ENCODE measurements at places on chromosomes 12 and 14.
A peak's percentile ranks its signal among the peaks of the same experiment; 100 is the strongest.

GRCh38 chr14:103667671-103668070, 38.7 kb downstream of the KLC1 start:
- no peak for DNase-seq

DNA sequence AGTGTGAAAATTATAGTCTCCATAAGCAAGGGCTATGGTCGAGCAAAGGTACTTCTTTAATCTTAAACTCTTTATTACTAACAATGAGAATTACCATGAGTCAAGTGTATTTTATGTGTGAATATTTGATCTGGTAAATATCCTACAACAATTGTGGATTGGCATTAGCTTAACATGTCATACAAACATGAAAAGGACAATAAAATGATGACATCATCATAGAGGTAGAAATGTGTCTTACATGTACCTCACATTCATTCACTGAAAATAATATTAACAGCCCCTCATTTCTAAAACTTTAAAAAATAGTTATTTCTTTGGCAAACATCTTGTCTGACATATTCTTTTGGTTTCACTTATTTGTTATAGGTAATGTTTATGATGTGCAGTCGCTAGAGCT, 355.0 kb downstream of the NAV3 start:
- DNase-seq: no peak

DNA sequence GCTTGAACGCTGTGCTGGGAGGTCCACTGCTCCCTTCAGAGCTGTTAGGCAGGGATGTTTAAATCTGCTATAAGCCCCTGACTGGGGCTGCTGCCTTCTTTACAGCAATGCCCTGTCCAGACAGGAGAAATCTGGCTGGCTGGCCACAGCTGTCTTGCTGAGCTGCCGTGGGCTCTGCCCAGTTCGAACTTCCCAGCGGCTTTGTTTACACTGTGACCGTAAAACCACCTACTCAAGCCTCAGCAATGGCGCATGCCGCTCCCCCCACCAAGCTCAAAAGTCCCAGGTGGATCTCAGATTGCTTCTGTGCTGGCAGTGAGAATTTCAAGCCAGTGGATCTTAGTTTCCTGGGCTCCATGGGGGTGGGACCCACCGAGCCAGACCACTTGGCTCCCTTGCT, 35.8 kb downstream of the CKAP4 start:
- no peak for DNase-seq

DNA sequence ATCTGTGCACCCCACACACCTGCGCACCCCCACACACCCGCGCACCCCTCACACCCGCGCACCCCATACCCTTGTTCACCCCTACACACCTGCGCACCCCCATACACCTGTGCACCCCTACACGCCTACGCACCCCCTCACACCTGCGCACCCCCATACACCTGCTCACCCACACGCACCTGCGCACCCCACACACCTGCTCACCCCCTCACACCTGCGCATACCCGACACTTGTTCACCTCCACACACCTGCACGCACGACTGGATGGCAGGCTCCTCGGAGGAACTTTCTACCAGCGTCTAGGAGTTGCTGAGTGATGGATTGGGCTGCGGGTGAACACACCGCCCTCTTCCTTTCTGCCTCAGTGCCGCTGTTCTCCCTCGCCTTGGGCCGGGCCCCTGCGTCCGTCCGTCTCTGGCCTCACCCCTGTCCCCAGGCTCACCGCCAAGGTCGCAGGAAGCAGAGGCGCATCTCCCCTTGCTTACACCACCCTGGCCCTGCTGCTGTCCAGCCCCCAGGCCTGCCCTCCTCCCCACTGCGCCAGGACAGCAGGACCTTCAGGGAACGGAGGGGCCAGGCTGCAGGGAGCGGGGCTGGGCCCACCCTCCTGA, 20.7 kb upstream of the TMEM106C start:
- no peak for DNase-seq

GRCh38 chr14:31292937-31293616, 85.5 kb upstream of the HECTD1 start:
- DNase-seq: no peak

DNA sequence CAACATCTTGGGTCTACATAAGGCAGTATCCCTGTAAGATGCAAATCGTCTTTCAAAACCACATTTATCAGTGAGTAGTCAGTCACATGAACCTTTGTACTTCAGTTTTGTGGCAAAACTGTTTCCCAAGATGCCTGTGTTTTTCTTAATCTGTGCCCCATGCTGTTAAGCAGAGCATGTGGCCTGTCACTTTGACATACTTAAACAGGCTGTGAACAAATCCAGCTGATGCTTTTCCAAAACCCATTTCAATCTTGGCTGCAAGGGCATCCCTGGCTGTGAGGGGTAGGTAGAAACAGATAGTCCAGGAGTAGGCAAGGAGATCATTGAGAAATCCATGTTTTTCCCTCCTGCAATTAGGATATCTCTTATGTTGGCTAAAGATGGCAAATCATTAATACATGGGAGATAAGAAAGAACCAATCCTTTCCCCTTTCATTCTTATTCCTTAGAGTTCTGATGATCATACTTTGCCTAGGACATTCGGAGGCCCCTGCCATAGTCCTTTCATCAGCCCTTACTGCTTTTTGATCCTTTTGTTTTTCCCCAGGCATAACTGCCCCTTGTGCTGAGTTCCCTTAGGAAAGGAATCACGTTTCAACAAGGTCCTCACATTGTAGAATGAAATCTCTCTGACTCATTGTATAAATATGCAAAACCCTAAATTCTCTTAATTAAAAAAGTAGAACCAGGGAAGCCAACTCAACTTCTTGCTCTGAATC, 121.1 kb upstream of the EEA1 start:
- no peak for DNase-seq

GRCh38 chr12:106709068-106709511, 65.4 kb upstream of the RIC8B start:
- no peak for DNase-seq

DNA sequence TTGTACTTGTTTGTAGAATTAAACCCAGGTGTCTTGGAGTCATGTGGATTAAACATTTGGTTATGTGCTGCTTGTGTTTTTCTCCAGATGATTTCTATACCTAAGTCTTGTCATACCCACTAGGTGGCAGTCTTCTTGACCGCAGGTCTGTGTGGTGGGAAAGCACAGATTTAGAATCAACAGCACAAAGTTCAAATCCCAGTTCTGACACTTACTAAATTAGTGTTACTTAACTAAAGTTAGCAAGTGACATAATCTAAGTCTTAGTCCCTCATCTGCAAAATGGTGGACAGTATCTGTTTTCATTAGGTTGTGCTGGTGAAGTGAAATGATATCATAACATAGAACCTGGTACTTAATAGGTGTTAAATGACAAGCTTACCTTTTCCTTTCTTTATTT, 151.0 kb upstream of the ARHGAP5 start:
- peak; percentile 7 for DNase-seq

DNA sequence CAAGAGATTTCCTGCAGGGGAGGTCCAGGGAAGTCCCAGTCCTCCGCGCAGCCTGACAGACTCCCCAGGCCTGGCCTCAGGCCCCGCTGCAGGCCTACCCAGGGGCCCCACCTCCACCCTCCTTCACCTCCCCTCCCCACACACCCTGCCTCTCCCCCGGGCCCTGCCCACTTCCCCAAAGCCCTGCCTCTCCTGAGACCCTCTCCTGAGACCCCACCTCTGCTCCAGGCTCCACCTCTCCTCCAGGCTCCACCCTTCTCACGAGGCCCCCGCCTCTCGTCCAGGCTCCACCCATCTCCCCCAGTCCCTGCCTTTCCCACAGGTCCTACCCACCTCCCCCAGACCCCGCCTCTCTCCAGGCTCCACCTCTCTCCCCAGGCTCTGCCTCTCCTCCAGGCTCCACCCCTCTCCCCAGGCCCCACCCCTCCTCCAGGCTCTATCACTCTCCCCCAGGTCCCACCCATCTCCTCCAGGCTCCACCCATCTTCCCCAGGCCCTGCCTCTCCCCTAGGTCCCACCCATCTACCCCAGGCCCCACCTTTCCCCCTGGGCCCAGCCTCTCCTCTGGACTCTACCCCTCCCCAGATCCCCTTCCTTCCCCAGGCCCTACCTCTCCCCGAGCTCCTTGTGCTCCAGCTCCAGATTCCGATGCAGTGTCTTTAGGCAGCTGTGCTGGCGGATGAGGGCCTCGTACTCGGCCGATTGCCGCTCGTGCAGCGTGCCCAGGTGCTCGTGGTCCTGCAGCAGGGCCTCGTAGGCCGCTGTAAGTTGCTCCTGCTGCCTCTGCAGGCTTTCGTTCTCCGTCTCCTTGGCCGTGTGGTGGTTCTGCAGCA, 58.8 kb upstream of the GPR68 start:
- peak; percentile 65 for DNase-seq

DNA sequence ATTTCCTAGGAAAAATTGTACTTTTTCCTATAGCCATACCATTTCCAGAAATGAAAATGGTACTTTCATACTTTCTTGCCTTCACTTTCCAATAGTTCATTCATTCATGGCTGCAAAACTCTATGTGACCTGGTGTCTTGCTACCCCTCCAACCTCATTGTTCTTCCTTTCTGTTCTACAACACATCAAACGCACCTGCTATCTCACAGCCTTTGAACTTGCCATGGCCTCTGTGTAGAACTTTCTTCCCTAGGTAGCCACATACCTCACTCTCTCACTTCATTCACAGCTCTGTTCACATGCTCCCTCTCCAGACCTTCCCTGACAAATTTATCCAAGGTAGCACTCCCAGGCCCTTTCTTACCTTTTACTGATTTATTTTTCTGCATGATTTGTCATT, 149.2 kb downstream of the DUSP6 start:
- no peak for DNase-seq

GRCh38 chr12:108884116-108885012, 4.5 kb downstream of the DAO start:
- peak; percentile 70 for DNase-seq

DNA sequence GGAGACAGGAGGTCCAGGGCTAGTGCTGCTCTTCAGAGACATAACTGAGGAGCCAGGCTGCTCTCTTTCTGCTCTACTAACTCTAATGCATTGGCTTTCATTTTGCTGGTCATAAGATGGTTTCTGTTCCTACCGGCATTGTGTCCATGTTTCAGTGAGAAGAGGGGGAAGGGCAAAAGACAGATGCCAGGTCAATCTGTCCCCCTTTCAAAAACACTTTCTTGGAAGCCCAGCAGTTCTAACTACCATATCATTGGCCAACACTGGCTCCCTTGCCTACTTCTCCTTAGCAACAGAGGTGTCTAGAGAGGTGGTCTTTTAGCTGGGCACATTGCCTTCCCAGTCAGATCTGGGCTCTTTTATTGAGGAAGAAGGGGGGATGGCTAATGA, 63.9 kb downstream of the TGFB3 start:
- no peak for DNase-seq

DNA sequence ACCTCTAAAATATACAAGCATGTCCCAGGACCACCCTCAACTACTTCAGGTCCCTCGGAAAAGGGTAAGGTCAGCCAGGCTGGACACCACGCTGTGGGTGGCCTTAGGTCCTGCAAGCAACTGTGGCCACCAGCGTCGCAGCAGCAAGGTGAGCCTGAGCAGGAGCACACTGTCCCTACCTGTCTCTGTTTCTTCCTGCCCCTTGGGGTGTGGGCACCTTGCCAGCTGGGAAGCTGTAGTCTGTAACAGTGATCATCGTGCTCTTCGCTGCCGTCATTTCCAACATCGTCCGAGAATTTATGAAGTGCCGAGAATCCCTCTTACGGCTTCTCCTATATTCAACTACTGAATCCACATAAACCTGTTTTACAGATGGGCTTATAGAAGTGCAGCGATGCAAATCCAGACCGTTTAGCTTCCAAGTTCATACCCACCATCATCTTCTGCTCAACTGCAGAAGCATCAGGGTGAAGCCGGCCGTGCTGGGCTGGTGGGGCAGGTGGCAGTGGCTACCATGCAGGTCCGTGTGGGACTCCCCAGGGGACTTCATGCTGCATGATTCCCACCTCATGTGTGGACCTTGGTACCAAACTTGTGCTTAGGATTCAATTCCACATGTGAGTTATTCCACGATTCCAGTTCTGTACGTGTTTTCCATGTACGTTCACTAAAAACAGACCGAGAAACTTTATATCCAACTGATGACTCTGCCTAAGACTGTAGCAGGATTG, 361.3 kb upstream of the SFSWAP start:
- DNase-seq: no peak

- DNase-seq: no peak
Observed at GRCh38 chr14:94632305-94632590, 20.1 kb downstream of the SERPINA3 start.

DNA sequence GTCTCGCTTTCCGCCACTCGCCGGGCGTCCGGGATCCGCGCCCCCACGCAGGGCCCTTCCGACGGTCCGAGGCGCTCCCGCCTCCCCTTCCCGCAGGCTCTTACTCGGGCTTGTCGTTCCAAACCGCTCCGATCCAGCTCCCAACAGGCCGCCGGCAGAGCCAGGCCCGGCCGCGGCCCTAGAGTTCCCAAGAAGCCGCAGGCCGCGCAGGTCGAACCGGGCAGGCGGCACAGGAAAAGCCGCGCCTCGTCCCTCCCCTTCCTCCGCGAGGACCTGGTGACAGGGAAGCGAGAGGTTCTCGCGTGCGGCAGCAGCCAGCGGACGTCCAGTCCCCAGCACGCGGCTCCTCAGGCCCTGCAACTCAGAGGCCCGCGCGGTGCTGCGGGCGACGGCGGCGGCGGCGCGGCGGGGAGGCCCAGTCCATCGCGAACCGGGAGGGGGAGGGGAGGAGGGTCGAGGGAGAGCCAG, 272 bp downstream of the HECTD1 start:
- DNase-seq: no peak

- DNase-seq: no peak
Observed at GRCh38 chr12:109268896-109269295, 40.2 kb downstream of the FOXN4 start.

DNA sequence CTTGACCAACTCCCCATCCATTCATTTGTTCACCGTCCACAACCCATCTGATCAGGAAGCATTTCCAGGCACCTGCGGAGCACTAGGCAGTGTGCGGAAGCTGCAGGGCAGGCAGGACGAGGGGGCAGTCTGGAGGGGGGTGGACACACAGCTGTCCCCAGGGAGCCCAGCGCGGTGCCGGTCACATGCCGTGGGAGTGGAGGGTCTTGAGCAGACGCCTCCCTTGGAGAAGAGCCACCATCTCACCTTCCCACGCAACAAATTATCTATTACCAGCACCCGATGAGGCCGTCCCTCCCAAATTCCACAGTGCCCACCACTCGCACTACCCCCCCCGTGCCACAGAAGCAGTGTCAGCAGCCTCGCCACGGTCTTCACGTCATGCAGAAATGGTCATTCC, 10.8 kb downstream of the DLK1 start:
- no peak for DNase-seq

GRCh38 chr12:67827820-67828383, 161.3 kb upstream of the IFNG-AS1 start:
- peak; percentile 18 for DNase-seq

- DNase-seq: no peak
Observed at GRCh38 chr14:100698066-100698465, 28.6 kb upstream of the DLK1 start.

GRCh38 chr14:94129758-94130414, 482 bp upstream of the IFI27L2 start:
- peak; percentile 29 for DNase-seq

All from CD4-positive, alpha-beta T cell treated with Interleukin-1 beta for 1 hour (primary cell).